ENCODE measurements at places on chromosomes 12 and 14.

- no peak for DNase-seq
These were observed 4.7 kb downstream of the MDM2 start for GRCh38 chr12:68812553-68813241.

DNA sequence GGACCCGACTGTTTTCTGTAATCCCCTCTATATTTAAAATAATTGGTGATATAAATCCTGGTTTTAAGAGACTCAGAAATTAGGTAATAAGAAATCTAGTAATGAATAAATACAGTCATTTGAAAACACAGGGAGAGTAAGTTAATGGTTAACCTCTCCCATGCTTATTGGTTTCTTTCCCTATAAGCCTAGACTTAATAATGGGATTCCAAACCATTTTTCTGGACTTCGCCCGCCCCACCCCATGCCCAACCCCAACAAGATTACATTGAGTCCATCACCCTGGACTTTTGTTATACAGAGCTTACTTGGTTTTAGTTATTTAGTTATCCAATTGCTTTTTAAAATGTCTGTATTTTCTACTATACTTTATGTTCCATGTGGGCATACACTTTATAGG, 98.7 kb downstream of the WIF1 start:
- no peak for DNase-seq

DNA sequence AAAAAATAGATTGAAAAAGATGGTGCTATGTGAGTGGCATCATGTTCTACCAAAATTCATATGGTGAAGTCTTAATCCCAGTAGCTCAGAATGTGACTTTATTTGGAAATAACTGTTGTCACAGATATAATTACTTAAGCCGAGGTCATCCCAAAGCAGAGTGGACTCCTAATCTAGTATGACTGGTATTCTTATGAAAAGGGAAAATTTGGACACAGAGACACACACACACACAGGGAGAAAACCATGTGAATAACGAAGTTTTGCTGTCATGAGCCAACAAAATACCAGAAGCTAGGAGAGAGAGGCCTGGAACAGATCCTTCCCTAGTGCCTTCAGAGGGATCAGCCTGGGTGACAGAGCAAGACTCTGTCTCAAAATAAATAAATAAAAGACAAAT, 62.6 kb downstream of the FAR2 start:
- DNase-seq: no peak

GRCh38 chr12:55822228-55822627, 4.4 kb downstream of the ORMDL2 start:
- DNase-seq: no peak

GRCh38 chr12:84910549-84911241, 1.9 kb downstream of the SLC6A15 start:
- peak; percentile 2 for DNase-seq

DNA sequence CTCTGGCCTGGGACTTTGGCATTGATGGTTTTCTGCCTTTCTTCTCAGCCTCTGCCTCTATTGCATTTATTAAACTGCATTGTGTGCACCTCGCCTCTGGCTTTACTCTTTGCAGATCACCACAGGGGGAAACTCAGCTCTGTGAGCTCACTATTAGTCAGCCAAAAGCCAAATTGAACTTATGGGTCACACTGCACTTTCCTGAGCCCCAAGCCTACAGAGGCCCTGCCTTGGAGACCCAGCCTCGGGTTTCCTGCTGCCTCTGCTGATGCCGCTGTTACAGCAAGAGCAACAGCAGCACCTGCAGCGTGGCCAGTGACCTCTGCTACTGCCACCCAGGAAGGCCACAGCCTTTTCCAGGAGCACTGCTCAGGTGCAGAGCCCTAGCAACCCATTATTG, 122.5 kb downstream of the DAD1 start:
- DNase-seq: no peak

DNA sequence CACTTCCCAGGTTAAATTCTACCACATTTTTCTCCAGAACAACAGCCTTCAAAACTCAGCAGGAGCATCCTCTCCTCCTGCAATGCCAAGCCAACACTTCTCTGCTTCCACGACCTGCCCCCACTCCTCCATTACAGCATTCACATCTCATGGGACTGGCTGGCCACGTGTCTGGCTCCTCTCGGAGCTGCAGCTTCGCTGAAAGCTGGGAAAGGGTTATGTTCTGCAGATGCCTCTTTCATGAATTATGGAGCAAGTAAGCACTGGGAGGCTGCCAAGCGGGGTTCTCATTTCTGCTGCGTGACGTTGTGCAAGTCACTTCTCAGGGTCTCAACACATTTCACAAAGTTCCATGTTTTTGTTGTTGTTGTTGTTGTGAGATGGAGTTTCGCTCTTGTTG, 142.2 kb upstream of the RFLNA start:
- no peak for DNase-seq

DNA sequence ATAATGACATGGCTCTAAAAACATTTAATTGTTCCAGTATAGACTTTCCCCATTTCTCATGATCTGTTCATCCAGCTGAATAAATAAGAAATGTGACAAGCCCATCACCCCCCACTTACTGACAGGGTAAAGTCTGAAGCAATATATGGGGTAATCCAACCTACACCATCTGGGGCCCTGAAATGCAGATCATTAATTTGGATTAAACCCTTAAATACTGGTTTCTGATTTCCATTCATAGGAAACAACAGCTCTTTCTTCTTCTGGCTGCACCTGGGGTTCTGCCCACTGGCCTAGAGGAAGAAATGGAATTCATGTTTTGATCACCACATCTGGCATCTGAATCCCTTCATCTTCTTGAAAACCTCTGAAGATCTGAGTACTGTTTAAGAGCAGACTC, 39.3 kb upstream of the ACSM4 start:
- DNase-seq: no peak

- DNase-seq: no peak
These were observed 111.6 kb downstream of the SCN8A start for GRCh38 chr12:51702587-51702986.

DNA sequence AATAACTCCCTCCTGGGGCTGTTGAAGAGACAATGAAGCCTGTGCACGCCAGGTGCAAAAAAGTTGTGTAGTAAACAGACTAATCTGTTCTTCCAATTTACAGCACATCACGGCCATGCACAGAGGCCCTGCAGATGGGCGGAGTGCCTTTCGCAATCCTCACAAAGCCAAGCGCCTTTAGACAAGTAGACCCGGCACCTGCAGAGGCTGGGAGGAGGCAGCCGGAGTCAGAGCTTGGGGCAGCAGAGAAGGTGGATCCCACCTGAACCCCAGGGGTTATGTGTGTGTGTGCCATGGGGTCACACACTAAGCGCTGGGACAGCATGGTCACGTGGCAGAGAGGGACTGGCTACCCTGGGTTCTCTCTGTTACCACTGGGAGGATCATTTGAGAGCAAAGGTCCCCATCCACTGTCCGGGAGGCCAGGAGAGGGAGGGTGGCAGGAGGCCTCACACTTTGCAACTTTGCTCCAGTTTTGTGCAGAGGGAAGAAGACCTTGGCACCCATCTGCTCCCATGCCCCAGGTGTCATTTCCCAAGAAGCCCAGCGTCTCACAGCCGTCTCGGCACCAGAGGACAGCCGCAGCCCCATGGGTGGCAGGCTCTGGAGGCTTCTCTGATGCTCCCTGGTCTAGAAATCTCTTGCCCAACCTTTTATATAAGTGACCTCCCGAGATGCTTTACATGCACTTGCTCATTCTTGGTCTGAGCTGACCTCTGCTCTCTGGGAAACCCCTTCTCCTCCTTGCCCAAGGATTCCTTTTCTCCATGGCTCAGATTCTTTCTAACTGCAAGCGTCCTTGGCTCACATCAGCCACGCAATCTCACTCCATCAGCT, 80.0 kb upstream of the DICER1 start:
- no peak for DNase-seq

DNA sequence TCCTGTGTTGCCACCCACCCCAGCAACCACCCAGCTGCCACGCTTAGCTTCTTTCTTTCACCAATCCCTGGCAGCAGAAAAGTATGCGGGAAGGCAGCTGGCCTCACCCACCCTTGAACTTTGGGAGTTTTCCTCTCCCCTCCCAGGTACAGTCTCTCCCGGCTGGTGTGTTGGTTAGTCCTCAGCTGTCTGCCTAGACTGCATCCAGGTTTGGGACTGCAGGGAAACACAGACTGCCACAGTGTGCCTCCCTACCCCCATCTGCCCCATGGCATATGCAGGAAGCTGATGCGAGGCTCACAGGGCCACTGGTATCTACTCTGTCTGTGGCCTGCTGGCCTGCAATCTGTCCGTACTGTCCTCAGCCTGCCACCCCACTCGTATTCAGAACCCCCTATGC, 2.1 kb downstream of the CD9 start:
- DNase-seq: no peak

DNA sequence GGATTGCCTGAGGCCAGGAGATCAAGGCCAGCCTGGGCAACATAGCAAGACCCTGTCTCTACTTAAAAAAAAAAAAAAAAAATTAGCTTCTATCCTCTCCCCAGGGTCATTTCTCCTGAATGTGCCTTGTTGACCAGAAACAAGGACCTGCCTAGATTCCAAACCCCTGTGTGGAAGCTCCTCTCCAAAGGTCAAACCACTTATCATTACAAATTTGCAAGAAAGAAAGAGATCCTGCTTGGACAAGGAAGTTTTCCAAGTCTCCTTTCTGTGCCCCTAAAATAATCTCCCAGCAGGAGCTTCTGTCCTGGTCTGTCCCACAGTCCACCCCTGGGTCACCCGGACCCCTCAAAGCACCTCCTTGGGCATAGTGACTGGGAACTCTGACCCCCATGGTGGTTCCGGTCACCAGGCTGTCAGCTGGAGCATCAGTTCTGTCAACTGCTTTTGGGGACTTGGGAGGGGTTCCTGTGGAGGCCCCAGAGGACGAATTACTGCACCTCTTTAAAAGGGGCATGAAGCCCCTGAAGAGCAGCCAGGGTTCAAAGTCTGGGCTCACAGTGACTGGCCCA, 38.4 kb downstream of the ACTN1 start:
- DNase-seq: no peak

DNA sequence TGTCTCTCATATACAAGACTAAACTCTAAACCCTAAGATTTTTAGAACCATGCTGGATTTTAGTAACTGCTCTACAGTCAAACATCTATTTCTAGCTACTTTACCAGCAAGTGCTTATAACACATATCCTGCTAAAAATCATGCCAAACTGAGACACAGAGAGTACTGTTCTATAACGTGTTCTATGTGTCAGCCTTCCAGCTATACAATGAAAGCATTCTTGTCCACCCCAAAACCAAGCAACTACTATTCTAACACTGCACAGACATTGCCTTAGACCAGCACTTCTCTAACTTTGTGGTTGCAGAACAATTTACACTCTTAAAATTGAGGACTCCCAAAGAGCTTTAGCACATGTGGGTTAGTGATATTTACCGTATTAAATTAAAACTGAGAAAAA, 85.7 kb downstream of the SPPL3 start:
- DNase-seq: no peak

DNA sequence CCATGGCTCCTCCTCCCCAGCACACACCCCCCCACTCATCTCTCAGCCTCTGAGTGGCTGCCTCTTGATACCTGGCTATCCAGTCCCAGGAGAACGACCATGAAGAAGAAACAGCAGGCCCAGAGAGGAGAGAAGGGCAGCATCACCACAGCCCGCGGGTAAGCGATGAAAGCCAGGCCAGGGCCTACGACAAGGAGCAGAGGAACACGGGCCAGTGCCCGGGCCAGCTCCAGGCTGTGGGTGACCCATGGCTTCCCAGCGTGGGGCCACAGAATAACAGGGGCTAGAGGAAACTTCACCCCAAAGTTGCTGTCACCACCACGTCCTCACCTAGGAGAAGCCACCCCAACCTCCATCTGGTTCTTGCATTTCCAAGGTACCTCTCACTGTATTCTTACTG, 10.4 kb upstream of the SLC6A12 start:
- DNase-seq: no peak

GRCh38 chr14:69860221-69860620, 19.0 kb upstream of the SMOC1 start:
- no peak for DNase-seq

DNA sequence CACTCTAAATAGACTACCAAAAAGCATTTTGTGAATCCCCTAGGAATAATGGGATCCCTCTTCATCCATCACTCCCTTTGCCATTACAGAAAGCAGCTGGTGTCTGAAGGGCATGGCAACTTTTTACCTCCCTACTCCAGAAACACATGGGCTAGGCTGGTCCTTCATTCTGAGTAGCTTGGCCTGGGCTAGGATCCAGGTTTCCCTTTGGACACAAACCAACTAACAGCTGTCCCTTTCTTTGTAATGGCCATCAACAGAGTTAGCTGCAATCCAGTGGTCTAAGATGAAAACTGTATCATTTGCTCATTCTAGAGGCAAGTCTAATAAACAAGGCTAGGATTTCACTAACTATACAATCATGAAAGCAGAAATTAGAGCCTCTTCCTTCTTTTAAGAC, 7.4 kb downstream of the GRIN2B start:
- DNase-seq: no peak

GRCh38 chr12:52259657-52260243, 14.7 kb upstream of the KRT86 start:
- peak; percentile 78 for DNase-seq

- no peak for DNase-seq
These were observed 220.9 kb downstream of the AACS start for GRCh38 chr12:125286005-125286727.

- DNase-seq: no peak
These were observed 14.2 kb upstream of the RASSF3 start for GRCh38 chr12:64595863-64596793.

DNA sequence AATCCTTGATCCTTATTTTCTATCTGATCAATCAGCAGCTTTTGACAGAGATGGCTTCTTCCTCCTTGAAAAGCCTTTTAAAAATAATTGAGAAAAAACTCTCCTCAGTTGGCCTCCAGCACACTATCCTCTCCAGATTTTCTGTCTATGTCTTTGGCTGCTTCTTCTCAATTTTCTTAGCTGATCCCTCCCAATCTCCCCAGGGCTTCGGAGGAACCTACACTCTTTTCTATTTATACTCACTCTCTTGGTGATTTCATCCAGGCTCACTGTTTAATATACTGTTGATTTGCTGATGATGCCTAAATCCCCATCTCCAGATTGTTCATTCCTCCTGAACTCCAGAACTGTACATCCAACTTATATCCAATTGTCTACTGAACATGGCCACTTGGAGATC, 54.8 kb downstream of the RDH12 start:
- no peak for DNase-seq

DNA sequence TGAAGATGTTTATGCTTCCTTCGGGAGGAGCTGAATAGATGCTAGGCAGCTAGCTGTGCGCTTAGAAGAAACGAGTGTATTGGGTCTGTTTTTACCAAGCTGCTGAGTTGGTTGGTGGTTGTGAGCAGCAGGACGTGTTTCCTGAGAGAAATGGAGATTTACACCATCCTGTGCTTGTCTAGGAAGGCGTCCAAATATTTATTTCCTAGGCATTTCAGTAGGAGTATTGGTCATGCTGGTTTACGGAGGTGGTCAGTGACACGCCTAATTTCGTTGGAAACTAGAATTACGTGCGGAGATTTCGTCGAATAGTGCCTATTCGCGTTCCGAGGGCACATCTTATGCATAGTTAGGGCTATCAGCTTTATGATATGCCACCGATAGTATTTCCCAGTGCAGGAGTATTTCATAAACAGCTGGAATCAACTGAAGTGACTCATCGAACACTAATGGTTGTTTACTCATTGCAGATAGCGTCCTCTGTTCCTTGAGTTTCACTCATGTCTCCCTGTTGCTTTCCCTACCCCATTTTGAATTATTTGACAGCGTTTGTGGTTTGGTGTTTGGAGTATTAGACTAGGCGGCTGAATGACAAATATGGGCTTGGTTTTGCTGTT, 780 bp downstream of the TBC1D15 start:
- DNase-seq: peak; percentile 79

Data from common myeloid progenitor, CD34-positive (primary cell).